Mesothelial cell of epicardium (in vitro differentiated cells): ENCODE measurements at places on chromosomes 3 and 15. TPM values are rescaled to one million over a fixed set of nuclear protein-coding genes. Genes with fewer than 3 reads are reported as not detected.

GRCh38 chr3:170711786-170712185 lies 125.9 kb upstream of the SLC7A14 start:
- no peak for DNase-seq

DNA sequence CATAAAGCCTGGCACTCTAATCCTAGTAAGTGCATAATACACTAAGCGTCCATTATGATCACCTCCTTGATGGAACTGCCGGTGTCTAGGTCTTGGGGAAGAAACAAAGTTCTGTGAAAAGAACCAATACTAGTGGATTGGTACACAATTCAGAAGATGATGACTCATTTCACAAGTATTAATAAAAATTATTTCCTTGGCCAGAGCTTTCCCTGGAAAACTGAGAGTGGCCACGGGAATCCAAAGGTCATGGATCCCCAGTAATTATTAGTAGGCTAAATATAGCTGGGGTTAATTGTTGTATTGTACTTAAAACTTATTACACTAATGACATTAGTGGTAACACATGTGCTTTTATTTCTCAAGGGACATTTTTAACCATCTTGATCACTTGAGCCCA lies 808.0 kb upstream of the NR2F2 start:
- no peak for DNase-seq

- DNase-seq: no peak
Measured at GRCh38 chr15:63090472-63090871, 31.2 kb upstream of the LACTB start.

- no peak for DNase-seq
Measured at GRCh38 chr15:67043939-67044771, 21.2 kb upstream of the SMAD3 start.

DNA sequence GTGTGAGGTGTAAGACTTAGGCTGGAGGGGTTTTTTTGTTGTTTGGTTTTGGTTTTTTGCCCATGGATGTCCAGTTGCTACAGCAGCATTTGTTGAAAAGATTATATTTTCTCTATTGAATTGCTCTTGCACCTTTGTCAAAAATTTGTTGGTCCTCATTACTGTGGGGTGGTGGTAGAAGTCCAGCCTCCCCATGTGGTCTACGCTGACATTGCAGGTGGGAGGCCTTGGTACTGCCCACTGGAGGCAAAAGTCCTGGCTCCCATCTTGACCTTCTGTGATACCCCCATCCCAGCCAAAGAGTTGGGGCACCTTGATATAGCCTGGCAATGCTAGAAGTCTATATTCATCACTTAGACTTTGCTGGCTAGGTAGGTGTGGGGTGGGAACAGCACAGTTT lies 5.4 kb upstream of the RAB6B start:
- no peak for DNase-seq

- DNase-seq: no peak
Measured at GRCh38 chr3:41683666-41684350, 278.1 kb downstream of the ULK4 start.

DNA sequence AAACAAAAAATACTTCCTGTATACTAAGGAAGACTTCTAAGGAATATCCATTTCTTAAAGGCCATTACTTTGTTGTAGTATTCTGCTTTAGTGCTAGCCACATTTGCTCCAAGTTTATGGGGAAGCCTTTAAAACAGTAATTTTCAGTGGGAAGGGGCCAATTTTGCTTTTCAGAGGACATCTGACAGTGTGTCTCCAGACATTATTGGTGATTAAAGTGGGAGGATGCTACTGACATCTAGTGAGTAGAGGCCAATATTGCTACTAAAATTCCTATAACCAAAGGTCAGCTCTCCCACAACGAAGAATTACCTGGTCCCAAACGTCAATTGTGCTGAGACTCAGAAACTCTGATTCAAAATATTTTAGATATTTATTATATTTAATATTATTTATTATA lies 24.8 kb downstream of the SLC28A2 start:
- DNase-seq: no peak

GRCh38 chr3:159879598-159879997 lies 109.0 kb upstream of the IL12A start:
- no peak for DNase-seq

DNA sequence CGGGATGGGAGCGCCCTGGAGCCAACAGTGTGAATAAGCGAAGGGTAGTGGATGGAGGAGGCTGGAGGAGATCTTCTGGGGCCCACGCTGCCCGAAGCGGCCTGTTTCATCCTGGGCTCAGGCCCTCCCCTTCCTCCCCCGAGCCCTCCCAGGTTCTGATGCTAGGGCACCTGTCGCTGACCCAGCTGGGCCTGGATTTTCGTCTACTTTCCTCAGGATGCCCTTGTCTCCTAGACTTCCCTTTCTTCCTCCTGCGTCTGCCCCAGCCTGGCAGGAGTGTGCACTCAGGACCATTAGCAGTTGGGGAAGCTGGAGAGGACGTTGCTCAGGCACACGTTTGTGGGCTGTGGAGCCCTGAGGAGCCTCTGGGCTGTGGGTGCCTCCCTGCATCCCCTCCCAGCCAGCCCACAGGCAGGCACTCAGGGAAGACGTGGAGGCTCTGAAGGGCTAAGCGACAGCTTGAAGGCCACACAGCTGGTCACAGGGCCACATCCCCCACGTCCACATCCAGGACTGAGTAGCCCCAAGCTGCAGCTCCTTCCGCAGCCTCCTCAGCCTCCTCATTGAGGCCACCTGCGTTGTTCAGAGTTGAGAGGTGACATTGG lies 23.9 kb upstream of the PIGZ start:
- no peak for DNase-seq

DNA sequence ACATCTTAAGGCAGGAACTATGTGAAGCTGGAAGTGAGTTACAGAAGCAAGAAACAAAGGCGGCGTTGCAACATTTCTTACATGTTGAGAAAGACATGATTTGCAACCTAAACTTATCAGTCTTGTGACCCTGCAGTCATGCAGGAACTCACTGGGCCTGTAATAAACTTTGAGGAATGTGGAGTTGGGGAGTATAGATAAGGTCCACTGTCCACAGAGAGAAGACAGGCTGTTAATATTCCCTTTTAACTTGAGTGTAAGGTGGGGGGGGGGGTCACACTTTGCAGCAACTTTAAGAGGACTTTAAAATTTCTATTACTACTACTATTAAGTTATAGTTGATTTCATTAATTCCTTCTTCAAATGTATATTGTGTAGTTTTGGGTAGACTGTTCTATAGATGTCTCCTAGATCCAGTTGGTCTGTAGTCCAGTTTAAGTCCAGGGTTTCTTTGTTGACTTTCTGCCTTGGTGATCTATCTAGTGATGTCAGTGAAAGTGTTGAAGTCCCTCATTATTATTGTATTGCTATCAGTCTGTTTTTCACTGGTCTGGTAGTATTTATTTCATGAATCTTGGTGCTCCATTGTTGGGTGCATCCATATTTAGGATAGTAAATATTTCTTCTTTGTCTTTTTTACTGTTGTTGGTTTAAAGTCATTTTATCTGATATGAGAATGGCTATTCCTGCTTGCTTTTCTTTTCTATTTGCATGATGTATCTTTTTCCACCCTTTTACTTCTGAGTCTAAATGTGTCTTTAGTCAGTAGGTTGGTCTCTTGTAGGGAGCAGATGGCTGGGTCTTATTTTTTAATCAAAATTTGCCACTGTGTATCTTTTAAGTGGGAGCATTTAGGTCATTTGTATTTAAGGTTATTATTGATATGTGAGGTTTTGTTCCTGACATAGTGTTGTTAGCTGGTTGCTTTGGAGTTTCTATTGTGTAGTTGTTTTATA lies 15.6 kb upstream of the FAM98B start:
- DNase-seq: no peak

GRCh38 chr3:184887574-184887973 lies 75.6 kb downstream of the VPS8 start:
- no peak for DNase-seq

GRCh38 chr15:69713726-69714559 lies 261.3 kb downstream of the RPLP1 start:
- no peak for DNase-seq

DNA sequence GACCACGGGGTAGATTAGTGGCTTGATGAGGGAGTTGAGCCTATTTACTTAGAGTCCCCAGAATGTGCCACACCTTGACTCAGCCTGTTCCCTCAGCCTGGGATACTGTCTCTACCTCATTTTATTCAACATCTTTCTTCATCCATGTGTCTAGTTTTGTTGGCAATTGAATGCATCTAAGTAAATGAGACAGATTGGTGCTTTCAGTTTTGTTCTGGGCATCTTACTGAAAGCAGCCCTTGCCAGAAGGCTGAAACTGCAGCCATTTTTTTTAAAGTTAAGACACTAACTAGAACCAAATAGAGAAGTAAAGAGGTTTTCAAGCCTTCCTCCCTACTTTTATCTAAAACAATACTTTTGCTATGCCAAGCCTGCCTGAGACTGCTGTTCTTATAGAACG lies 246.8 kb downstream of the SLCO3A1 start:
- DNase-seq: no peak

DNA sequence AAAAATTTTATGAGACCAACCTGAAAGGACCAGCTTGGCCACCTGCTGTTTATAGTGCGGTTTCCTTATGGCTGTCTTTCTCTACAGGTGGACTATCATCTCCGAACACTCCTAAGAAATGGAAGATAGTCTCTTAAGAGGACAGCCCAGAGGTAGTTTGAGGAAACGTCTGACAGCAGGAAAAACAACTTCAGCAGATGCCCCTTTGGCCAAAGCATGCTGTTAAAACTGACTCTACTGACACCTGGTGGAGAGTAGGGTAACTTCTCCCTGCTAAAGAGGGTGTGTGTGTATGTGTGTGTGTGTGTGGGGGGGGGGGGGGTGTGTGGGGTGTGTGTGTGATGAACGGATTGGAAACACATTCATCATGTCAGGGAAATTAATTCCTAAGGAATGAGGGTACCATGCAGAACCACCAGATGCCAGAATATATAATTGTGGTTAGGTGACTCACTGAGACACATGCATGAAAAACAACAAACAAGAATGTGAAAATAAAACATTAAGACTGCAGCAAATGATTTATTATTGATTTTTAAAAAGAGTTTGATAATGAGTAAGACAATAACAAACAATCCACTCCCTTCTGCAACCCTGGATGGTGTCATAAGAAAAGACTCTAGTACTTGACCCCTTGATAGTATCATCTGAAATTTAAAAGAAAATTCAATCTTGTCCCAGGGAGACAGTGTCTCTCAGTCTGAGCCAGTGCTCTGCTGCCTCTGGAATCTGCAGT lies 256.5 kb downstream of the THRB start:
- no peak for DNase-seq

DNA sequence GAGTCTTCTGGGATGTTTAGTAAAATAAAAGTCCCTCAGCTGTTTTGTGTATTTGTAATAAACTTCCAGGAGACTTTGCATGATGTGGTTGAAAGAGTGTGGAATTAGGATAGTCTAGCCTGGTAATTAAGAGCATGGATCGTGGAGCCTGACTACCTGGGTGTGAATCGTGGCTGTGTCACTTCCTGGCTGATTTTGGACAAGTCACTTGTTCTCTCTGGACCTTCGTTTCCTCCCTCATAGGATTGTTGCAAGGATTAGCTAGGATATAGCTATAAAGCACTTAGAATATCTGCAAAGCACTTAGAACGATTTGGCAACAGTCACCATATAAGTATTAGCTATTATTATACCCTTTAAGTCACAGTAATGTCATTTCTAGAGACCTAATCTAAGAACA lies 40.2 kb downstream of the SLMAP start:
- DNase-seq: no peak

GRCh38 chr3:152293347-152294006 lies 24.7 kb downstream of the MBNL1 start:
- no peak for DNase-seq

- no peak for DNase-seq
Measured at GRCh38 chr15:101388046-101388445, 93.0 kb upstream of the SNRPA1 start.

Gene ISLR
- total RNA-seq: 59.8 to 66.8 TPM (median 64.9 TPM) in 3 replicates

Gene SPTSSB
- 0.68 to 1.7 TPM (median 0.74 TPM) in 3 replicates for total RNA-seq

Gene CHRNB4
- total RNA-seq: 2.2 to 3.2 TPM (median 2.8 TPM) in 3 replicates
